Skin of body (tissue), 3 donors: ENCODE measurements at places on chromosomes 7 and 10. TPM values are rescaled to one million over a fixed set of nuclear protein-coding genes. Genes with fewer than 3 reads are reported as not detected.

Gene RINT1
- 16.8 TPM for total RNA-seq

Gene LRCH4
- 13.3 TPM for total RNA-seq

Gene C10orf67
- total RNA-seq, result 0.30 TPM

Gene TNKS2
- 61.3 TPM for total RNA-seq
